ENCODE measurements at places on chromosomes 4 and X.

DNA sequence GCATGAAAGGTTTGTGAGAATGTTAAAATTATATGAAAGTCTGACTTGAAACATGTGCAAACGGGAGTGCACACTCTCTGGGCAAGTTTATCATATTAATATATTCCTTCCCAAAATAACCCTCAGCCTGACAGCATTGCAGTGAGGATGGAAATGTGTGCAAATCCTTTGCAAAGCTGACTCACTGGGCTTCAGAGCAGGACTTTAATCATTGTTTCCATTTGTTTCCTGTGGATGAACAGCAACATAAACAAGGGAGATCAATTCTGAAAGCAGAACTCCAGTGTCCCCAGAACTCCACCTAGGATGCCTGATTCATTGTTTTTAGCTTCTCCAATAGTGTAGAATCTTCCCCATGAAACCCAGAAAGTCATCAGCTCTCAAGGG is 32.9 kb downstream of the SLC2A9 start:
- no peak for DNase-seq

GRCh38 chr4:3802571-3803474 is 36.6 kb downstream of the ADRA2C start:
- DNase-seq: no peak

DNA sequence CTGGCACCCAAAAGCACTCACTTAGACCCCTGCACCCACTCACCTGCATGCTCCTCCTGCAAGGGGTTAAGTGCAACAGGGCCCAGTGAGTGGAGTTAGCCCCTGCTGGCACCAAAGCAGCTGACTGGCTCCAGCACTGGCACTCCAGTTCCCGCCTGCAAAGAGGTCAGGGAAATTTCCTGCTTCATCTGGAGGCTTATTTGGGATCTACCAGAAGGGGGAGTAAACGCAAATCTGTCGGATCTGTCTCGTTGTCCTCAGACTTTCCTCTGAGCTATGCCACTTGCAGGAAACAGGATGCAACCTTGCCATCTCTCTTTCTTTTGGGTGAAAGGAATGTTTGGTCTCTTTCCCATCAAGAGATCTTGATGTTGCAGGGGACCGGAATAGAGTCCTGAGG is 435.6 kb downstream of the PCDH10 start:
- DNase-seq: peak; percentile 67

GRCh38 chrX:129495900-129496299 is 27.4 kb downstream of the SMARCA1 start:
- DNase-seq: no peak

GRCh38 chrX:8849458-8849857 is 48.3 kb upstream of the FAM9A start:
- DNase-seq: no peak

DNA sequence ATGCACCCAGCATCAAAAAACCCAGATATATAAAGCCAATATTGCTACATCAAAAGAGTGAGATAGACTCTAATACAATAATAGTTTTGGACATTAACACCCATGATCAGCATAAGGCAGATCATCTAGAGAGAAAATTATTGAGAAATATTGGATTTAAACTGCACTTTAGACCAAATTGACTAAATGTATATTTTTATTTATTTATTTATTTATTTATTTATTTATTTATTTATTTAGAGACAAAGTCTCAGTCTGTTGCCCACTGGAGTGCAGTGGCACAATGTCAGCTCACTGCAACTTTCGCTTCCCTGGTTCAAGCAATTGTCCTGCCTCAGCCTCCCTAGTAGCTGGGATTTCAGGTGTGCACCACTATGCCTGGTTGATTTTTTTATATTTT is 193.0 kb downstream of the KLHL4 start:
- no peak for DNase-seq

- DNase-seq: no peak
These were observed 79.2 kb downstream of the UNC5C start for GRCh38 chr4:95469617-95470016.

DNA sequence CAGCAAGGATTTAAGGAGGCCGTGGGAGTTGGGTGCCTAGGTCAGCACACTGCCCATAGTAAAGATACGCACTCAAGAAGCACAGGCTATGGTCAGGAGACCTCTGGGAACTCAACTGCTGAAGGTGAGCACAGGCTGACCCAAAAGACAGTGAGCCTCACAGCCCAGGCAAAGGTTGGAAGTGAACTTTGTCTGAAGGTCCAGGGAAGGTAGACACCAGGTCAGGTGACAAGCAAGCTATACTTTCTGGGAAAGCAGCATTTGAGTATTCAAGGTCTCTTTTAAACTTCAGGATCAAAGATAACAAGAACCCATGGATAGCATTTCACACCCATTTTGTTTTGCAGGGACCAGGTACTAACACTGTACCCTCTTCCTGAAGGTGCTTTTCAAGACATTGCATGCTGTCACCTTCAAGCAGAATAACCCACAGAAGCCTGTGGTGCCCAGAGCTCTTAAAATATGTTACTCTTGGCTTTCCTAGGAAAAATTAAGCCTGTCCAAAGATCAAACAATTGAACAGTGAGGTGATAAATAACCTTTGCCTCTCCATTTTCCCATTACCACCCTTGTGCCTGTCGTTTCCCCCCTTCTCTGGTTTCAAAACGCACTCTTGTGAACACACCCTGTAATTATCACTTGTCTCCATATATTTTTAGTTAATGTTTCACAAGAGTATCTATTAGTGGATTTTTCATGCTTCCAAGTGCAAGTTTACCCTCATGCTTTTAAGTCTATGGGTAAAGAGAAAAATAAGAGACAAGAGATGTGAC is 3.4 kb upstream of the S100G start:
- no peak for DNase-seq

- DNase-seq: no peak
These were observed 127.2 kb downstream of the ARHGEF9 start for GRCh38 chrX:63657821-63658220.

GRCh38 chr4:184833046-184833838 is 7.5 kb upstream of the ACSL1 start:
- DNase-seq: no peak

GRCh38 chr4:156098805-156099204 is 145.1 kb upstream of the CTSO start:
- no peak for DNase-seq

- no peak for DNase-seq
These were observed 7.3 kb upstream of the BRWD3 start for GRCh38 chrX:80817002-80817401.

DNA sequence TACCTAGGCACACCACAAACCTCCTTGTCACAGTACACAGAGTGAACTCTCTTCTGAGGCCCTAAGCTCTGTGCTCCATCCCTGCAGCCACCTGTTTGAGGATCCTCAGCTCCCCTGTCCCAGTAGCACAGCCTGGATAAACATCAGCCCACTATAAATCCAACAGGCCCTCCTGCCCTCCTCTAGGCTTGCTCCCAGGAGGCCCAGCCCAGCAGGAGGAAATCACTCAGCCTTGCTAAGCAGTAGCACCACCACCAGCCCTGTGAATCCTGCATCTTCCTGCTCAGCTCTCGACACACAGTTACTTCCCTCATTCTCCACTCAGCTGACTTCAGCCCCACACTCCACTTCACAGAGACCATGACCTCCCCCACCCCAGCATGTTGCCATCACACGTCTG is 273.9 kb downstream of the BCOR start:
- DNase-seq: no peak

- DNase-seq: no peak
These were observed 68.9 kb downstream of the MAP3K15 start for GRCh38 chrX:19446397-19446796.

GRCh38 chr4:41540687-41541086 is 2.7 kb downstream of the LIMCH1 start:
- no peak for DNase-seq
